ENCODE measurements at places on chromosomes 11 and 22.

GRCh38 chr11:117932426-117932825, 3.2 kb upstream of the TMPRSS13 start:
- no peak for DNase-seq

GRCh38 chr11:74444173-74444826, 23.0 kb downstream of the KCNE3 start:
- no peak for DNase-seq

- no peak for DNase-seq
Observed at GRCh38 chr11:65870706-65871681, 1.6 kb downstream of the EFEMP2 start.

- no peak for DNase-seq
Observed at GRCh38 chr11:131375915-131376314, 5.5 kb downstream of the NTM start.

- no peak for DNase-seq
Observed at GRCh38 chr11:112226831-112227401, 688 bp downstream of the PTS start.

GRCh38 chr11:64034411-64034811, 1.3 kb upstream of the FLRT1 start:
- DNase-seq = no peak

GRCh38 chr11:27468995-27469695, 3.4 kb downstream of the LGR4 start:
- no peak for DNase-seq

DNA sequence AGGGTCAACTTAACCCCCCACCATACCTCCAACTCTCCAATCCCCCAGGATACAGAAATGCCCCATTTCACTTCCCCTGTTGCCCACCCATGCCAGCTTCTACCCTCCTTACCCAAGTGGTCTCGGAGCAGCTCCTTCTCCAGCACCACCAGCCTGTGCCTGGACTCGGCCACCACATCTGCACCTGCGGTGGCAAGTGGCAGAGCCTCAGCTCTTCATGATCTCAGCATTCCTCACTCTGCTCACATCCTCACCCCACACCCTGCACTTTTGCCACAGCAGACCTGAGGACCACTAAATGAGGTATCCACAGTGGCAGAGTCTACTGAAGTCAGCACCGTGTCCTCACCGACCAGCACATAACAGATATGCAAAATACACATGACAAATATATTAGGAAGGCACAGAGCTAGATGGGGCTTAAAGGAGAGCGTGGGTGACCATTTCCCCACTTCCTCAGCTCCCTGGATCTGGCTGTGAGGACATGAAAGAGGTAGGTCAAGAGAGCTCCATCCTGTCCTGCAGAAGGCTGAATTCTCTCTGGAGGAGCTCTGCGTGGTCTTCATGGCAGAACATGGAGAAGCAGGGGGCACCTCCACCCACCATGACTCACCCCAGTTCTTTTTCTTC, 9.7 kb downstream of the NHERF4 start:
- DNase-seq = no peak

GRCh38 chr11:2221591-2221990, 48.8 kb downstream of the ASCL2 start:
- DNase-seq = no peak
